ENCODE measurements at places on chromosomes 7 and 10.

- peak; percentile 73 for DNase-seq
Observed at GRCh38 chr10:102119417-102120141, 589 bp downstream of the LDB1 start.

DNA sequence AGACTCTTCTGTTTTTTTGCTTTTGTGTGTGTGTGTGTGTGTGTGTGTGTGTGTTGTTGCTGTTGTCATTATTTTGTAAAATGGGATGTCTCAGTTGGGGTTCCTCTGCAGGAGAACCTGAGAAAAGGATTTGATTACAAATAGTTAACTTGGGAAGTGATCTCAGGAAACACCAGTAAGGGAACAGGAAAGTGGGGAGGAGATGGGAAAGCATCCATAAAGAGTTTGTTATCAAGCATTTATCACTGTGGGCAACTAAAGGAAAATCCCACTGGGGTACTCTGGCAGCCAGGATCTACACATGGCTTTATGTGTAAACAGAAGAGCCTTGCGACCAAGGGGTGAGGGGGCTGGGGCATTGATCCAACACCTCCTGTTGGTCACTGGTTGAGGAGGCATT is 485.4 kb downstream of the KCNMA1 start:
- DNase-seq, result no peak

- DNase-seq, result no peak
Observed at GRCh38 chr7:41910940-41911600, 208.2 kb upstream of the INHBA start.

DNA sequence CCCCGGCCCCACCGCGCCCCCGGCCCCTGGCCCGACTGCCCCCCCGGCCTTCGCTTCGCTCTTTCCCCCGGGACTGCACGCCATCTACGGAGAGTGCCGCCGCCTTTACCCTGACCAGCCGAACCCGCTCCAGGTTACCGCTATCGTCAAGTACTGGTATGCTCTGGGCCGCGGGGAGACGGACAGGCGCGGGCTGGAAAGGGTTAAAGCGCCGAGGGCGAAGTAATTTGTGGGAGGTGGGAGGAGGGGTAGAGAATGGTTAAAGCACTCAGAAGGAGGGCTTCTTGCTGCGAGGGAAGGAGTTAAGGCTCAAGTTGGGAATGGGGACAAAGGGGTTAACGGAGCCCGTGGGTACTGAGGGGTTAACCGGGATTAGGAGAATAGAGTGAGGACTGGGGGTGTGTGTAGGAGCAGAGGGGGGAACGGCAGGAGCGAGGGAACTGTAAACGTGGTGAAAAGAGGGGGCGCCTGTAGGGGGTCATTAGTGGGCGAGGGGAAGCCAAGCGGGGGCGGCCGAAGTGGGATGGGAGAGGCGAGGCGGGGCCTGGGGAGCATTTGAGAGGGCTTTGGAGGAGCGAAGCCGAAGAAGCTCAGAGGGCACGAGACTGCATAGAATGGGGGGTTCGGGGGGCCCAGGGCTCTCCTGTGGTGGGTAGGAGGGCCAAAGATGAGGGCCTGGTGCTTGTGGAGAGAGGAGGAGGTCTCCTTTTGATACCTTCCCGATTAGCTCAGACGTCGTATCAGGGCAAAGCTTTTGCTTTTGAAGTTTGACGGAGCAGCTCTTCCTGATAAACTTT is 605 bp downstream of the SUFU start:
- DNase-seq, result peak; percentile 62

DNA sequence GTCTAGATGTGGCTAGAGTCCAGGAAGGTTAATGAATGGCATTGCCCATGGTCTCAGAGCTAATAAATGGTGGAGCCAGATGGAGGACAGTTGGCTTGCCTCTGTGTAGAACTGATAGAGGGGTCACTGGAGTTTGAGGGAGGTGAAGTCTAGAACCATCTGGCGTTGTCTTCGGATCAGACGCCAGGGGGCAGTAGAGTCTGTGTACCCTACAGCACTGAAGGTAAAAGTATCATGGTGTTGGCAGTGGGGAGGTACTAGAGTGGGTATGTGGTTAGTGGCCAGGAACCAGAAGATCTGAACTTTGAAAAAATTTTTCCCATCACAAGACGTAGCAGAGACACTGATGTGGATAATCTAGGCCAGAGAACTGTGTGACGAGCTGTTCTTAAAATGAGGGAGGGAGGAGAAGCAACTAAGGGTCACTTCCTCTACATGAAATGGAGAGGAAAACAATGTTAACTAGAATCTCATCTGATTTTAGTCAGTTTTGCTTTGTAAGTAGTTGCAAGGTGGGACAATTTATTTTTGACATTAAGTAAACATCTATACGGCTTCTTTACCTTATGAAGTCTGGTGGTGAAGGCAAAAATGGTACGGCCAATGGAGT is 227.9 kb upstream of the PRSS58 start:
- peak; percentile 10 for DNase-seq

DNA sequence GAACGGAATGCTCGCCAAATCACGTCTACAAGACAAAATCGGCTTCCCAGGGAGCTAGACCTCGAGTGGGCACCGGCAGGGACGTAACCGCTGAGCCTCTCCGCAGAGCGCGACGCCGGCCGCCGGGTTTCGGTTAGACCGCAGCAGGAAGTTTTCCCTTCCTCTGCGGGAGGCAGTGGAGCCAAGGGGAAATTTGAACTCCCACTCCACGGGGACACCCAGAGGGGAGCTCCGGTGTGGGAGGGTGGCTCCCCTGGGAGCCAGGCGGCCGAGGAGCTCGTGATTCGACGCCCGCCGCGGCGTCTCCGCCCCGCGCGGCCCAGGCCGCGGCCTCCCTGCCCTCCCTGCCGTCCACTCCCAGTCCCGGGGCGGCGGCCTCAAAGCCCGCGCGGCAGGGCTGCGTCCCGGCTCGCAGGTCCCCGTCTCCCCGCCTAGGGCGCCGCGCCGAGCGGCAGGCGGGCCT is 426 bp downstream of the SYPL1 start:
- peak; percentile 73 for DNase-seq

DNA sequence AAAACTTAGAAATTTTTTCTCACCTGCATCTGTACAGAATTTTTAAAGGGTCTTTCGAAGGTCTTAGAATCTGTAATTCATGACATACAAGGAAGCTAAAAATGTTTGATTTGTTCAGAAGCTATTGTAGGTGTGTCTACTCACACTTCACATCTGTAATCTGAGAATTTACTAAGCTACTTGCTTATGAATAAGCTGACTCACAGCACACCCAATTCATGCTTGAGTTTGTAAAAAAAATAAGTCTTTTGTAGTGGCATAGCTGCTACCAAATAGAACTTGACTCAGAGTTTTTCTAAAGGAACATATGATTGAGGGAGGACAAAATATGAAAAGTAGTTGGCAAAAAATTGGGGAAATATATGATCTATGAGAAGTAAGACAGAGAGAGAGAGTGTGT is 12.7 kb upstream of the AGR2 start:
- no peak for DNase-seq

All from iPS-NIHi11 (cell line).